ENCODE measurements at places on chromosomes 2 and 18.
A peak's percentile ranks its signal among the peaks of the same experiment; 100 is the strongest.

GRCh38 chr18:53686965-53687364 is 537.5 kb downstream of the MBD2 start:
- DNase-seq: no peak

DNA sequence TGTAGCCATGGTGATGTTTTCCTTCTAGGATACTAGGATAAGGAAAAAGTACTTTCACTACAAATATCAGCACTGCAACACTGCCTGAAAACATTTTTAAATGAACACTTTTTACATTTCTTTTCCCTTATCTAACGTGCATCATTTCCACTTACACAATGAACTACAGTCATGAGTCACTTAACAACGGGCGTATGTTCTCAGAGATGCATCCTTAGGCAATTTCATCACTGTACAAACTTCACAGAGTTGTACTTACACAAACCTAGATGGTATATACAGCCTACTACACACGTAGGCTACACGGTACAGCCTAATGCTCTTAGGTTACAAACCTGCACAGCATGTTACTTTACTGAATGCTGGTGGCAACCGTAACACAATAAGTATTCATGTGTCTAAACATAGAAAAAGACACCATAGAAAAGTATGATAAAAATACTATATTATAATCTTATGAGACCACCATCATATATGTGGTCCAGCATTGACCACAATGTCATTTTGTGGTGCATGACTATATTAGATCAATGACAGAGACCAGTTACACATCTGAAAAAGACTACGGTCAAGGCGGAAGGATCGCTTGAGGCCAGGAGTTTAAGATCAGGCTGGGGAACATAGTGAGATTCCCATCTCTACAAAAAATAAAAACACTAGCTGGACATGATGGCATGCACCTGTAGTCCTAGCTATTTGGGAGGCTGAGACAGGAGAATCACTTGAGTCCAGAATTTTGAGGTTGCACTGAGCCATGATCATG is 39.8 kb downstream of the WDR33 start:
- no peak for DNase-seq

DNA sequence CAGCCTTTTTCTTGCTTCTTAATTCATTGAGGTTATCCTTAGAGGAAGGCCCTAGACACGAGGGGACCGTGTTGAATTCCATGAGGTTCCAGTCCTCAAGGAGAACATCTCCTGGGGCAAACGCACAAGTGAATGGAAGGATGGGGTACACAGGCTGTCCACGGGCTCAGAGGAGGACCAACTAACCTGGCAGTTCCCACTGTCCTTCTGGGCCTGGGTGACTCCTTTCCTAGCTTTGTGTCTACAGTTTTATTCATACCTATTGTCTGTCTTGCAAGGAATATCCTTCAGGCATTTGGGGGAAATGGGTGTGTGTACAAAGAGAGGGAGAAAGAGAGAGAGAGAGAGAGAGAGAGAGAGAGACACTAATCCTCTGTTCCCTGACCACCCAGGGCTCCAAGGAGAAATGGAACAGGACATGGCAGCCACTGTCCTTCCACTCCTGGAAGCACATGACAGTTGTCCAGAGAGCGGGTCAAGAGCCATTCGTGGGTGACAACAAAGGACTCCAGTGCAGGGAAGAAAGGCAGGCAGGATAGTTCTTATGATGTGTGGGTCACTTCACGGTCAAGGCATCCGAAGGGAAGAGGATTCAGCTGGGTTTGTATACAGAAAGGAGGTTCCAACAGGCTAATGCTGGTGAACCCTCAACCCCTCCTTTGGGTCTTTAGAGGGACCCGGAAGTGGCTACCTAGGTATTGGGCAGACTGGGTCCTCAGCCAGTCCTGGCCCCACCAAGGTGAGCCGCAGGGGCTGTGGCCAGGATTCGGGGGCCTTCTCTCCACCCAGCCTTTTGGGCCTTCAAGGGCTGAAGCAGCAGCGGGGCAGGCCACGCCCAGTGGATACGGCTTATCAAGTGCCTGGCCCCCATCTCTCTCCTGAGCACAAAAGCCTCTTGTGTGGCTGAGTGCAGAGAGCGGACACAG is 150.6 kb downstream of the MYCN start:
- DNase-seq: no peak

- DNase-seq: no peak
These were observed 24.0 kb downstream of the BIN1 start for GRCh38 chr2:127082974-127083373.

- no peak for DNase-seq
These were observed 202.9 kb upstream of the SP5 start for GRCh38 chr2:170512266-170512665.

GRCh38 chr2:70842401-70842800 is 6.8 kb upstream of the CD207 start:
- DNase-seq: no peak

GRCh38 chr2:64749446-64749845 is 95.7 kb upstream of the SERTAD2 start:
- no peak for DNase-seq

DNA sequence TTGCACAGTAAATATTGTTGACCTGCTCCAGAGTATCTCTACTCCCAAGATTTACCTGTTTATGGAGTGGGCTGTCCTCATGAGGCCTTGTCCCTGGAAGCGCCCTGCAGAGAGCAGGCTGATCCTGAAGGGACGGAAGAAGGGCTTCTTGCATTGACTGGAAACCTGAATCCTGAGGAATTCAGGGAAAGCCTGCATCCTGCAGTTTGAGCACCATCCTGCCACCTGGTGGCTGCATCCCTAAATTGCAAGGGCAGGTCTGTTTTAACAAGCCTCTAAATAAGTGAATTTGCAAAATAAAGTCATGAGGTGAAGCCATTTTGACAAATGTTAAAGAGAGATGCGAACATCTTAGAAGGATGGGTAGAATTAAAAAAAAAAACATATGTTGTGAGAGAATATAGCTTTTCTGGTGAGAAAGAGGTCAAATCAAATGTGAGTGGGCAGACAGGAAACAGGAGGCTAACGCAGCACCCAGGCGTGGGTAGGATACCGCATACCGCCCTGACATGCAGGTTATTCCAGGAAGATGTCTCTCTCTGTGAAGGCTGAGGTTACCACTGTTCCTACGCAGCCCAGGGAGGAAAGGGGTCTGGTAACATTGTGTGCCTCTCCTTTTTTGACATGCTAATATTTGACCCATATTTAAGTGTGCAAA is 754.9 kb downstream of the RNF144A start:
- peak; percentile 44 for DNase-seq

DNA sequence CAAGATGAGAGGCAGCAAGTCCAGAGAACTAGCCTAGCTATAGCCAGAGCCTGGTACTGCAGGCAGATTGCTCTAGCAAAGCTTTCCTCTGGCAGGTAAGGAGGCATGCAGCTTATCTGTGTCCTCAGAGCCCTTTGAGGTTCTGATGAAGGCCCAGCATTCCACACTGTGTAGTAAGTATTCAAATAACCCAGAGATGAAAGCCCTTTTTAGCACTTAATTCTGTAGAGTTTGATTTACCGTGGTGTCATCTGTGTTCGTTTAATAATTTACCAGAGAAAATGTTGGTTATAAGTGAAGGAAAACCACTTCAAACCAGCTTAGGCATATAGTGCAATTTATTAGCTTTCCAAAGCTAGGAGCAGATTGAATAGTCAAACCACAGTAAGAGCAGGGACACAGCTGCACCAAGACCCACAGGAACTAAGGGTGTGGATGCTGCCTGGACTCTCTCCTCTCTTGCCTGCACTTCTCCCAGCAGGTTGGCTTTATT is 226.6 kb downstream of the BABAM2 start:
- no peak for DNase-seq

DNA sequence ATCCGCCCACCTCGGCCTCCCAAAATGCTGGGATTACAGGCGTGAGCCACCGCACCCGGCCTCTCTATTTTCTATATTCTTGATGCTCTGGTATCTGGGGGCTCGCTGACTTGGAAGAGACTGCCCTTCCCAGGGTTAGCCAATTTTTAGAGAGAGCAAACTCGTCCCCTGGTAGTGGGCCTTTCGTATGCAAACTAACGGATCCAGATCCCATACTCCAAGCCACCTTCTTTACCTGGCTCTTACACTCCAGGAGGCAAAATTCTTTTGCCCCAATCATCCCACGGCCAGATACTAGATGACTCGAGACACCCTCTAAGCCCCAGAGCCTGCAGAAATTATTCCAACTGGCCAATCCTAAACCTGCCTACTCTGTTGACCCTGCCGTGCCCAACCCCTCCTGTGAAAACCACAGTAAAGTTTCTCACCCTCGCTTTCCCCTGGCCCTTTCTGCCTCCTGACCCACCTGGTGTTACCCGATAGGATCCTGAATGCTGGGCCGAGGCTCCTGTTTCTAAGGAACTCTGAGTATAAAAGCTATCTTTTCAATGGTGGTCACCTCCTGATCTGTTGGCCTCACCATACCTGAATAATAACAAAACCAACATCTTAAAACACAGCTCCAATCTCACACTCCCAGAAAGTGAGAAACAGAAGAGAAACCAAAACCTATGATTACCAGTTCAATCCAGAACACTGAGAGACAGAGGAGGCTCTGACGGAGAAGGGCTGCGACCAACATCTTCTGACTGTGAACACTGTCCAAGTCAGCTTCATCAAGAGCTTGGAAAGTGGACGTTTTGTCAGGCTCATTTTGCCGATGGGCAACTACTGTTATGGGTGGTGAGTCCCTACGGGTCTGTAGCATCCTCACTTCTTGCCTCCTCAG is 57.6 kb upstream of the ZNF532 start:
- no peak for DNase-seq

DNA sequence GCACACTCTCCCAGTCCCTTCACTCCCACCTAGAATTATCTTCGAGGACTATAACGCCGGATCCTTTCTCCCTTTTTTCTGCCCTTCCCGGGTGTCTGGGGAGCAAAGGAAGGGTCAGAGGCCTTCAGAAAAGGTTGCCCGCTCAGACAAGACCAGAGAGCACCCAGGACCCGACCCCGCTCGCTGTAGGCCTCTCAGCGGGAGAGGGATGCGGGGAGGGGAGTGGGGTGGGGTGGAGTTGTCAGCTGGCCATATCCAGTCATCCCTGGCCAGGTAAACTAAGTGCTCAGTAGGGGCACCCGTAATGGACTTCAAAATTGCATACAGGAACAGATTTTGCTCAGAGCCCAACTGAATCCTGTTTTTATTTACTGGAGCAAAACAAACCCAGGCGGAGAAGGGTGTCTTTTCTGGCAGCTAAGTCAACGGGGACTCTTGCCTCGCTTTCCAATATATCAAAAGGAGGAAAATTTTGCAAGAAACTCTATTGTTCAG is 65.0 kb downstream of the NOL4 start:
- no peak for DNase-seq

- no peak for DNase-seq
These were observed 268.4 kb downstream of the IRS1 start for GRCh38 chr2:226531061-226531810.

Data from CD4-positive, alpha-beta T cell treated with Interleukin-15 for 4 hours (primary cell).